ENCODE measurements at places on chromosomes 2 and 18.

GRCh38 chr18:50051288-50051687 is 143.7 kb downstream of the MYO5B start:
- DNase-seq, result no peak

DNA sequence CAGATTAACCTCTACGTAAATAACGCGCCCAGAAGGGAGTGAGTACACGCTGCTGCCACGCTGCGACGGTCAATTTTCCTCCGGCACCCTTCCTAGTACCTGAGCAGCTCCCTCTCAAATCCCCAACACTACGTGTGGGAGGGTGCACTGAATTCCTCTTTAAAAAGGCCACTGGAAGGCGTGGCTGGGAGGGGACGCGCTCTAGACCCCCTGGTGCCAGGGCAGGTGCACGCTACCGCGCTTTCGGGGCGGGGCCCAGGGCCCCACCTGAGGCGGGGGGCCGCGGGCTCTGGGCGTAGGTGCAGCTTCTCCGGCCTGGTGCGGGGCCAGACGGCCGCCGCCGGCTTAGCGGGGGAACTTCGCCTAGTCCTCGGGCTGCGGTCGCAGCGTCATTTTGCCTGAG is 668 bp upstream of the ANKRD12 start:
- DNase-seq, result no peak

DNA sequence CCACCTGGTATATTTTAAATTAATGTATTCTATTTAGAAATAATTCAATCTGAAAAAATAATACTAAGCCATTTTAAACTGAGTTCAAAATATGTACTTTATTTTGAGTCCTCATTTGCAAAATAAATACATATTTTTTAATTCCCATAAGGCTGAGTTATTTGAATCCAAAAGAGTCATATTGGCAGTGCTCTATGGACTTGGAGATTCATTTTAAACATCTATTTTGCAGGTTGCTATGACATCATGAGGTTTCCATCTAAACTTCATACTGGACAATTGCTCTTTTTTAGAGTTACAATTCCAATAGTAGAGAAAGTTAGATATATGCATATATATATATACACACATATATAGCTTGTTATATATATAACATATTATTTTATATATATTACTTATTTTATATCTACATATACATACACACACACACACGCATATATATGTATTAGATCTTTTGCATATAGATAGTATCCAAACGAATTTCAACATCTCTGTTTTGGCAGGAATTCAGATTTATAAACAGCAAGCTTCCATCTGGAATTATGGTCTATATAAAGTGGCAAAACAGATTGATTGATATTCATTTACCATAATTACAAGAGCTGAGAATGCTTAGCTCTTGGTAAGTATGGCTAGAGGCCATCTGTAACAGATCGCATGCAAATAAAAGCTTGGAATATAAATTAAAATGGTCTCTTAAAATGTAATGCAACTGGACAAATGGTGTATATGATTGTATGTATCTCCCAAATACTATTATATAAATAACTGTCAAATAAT is 34.9 kb downstream of the NOL4 start:
- no peak for DNase-seq

GRCh38 chr18:70634576-70635147 is 345.8 kb downstream of the SOCS6 start:
- no peak for DNase-seq

GRCh38 chr2:218074031-218074430 is 5.0 kb downstream of the RUFY4 start:
- DNase-seq, result no peak

DNA sequence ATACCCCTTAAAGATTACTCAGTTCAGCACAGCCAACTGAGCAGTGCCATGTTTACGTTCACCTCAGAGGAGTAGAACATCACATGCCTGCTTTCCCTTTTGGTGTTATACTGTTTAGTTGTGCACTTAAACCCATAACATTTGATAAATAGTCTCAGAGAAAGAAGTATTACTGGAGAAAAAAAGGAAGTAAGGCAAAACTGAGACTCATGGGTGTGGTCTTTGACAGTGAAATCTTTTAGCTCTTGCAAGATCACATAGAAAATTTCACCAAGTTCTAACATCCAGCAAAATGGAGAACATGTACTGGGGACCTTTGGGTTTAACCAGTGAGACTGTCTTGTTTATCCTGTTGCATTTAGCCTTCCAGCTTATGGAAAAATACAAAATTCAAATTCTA is 5.6 kb downstream of the TANK start:
- DNase-seq, result no peak

DNA sequence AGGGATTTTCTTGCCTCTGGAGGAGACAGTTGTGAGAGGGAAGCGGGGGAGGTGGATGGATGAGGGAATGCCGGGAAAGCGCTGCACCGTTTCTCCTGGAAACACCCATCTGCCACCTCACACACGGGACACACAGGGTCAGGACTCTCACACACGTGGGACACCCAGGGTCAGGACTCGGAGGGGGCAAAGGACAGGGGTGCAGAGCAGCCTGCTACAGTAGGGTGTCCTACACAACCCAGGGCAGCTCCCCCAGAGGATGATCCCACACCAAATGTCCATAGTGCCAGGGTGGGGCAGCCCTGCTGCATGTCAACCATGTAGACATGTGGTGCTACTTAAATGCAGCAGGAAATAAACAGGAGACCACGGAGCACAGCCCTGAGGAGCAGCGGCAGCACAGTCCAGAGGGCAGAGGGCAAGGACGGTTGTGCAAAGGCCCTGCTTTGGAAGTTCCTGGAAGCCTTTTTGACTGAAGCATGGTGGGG is 5.1 kb downstream of the RAMP1 start:
- no peak for DNase-seq

DNA sequence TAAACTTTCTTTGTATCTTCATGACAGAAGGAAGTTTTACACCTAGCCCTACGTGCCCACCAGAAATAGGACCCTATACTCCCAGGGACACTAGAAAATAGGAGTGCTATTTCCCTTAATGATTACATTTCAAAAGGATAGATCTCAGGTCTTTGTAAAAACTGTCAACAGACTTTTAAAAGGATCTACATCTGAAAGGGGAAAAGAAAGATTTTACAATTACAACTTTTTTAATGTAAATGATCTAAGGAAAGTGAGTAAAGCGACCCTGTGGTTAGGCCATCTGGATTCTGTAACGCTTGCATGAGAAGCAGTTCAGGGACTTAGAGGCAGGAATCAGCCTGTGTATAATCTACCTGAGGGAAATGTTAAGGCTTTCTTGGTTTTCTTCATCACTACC is 431.8 kb upstream of the MC4R start:
- DNase-seq, result no peak

GRCh38 chr2:19198381-19198780 is 160.0 kb downstream of the OSR1 start:
- no peak for DNase-seq

DNA sequence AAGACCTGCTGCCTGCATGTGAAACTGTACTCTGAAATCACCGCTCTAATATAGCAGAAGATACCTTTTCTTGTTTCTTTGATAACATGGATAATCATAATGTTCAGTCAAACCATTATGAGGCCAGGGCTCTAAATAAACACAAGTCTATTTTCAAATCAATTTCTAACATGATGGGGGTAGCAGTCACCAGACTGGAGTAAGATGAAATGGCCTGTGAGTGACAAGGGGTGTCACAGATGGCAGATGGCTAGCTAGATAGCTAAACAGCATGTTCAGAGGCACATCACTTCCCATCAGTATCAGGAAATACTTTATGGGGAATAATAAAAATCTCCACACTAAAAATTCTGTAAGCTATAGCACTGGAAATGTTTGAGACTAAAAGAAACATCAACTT is 14.0 kb downstream of the MBD2 start:
- no peak for DNase-seq

- DNase-seq, result no peak
Observed at GRCh38 chr2:67015681-67016080, 381.5 kb upstream of the ETAA1 start.

GRCh38 chr2:229855116-229855515 is 66.7 kb downstream of the TRIP12 start:
- no peak for DNase-seq

GRCh38 chr2:128495996-128496547 is 177.4 kb upstream of the HS6ST1 start:
- DNase-seq, result no peak

GRCh38 chr2:189217541-189217940 is 38.0 kb upstream of the COL5A2 start:
- no peak for DNase-seq

DNA sequence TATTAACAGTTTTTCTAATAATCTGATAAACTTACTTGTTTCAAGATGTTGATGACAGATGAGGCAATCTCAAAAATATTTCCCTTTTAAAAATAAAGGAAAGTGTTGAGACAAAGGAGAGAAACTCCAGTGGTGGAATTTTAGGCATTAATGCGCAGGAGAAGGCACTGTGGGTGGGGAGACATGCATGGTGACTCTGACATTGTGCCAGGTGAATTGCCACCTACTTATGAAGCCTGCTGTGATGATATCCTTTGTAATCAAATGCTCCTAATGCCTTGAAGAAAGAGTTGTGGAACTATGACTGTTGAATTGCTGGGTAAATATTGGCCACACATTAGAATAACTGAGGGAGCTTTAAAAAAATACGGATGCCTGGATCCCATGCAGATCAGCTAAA is 101.4 kb downstream of the PLA2R1 start:
- no peak for DNase-seq

DNA sequence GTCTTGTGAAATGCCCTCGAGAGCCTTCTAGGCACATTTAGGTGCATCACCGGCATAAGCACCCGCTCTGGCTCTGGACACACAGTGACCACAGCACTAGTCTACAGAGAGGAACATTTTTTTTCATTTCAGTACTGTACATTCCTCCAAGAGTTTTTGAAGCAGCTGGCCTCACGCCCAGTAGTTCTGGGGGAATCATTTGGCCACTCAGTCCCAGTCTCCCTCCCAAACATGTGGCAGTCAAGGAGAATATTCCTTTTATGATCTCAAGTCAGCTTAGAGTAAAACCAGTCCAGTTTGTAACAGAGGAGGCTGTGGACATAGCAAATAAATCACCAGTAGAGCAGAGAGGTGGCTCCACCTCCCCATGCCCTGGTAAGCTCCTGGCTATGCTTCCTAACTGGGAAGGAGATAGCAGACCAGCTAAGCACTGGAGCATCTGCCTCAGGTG is 48.1 kb downstream of the KCNE4 start:
- DNase-seq, result no peak

DNA sequence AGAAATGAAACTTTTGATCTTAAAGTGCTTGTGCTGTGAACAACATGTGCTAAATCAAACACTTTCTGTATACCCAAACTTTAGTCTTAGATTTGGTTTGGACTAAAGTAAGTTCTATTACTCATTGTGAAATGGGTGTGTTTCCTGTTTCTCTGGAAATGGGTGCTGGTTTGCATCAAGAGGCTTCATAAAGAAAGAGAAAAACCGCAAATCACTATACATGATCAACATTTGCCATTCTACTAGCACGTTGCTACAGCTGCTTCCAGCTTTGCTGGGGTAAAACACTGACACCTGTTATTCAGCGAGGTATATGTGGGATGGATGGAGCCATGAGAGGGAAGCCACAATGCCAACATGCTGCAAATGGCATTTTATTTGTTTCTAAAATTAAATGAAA is 547.0 kb upstream of the ACVR2A start:
- DNase-seq, result no peak

GRCh38 chr2:8580316-8581233 is 101.3 kb upstream of the ID2 start:
- no peak for DNase-seq

DNA sequence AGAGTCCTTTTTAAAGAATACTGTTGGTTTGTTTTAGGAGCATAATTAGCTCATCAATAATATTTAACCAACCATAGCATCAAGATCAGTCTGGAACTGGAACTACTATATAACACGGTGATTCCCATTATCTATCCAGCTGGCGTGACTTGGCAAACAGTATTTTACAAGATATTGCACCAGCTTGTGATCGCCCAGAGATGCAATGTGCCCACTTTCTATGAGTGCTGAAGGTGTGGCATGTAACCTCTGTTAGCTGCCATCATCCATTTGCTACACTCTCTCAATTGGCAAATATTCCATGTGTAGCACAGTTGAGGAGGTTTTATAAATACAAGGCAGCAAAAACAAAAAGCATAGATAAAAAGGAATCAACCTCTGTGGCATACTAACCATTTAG is 64.9 kb downstream of the FIGN start:
- DNase-seq, result no peak

GRCh38 chr2:20629581-20630171 is 21.2 kb downstream of the HS1BP3 start:
- DNase-seq, result no peak

GRCh38 chr2:42999391-42999841 is 207.0 kb upstream of the HAAO start:
- no peak for DNase-seq

- DNase-seq, result no peak
Observed at GRCh38 chr18:35466334-35466733, 31.4 kb downstream of the INO80C start.

DNA sequence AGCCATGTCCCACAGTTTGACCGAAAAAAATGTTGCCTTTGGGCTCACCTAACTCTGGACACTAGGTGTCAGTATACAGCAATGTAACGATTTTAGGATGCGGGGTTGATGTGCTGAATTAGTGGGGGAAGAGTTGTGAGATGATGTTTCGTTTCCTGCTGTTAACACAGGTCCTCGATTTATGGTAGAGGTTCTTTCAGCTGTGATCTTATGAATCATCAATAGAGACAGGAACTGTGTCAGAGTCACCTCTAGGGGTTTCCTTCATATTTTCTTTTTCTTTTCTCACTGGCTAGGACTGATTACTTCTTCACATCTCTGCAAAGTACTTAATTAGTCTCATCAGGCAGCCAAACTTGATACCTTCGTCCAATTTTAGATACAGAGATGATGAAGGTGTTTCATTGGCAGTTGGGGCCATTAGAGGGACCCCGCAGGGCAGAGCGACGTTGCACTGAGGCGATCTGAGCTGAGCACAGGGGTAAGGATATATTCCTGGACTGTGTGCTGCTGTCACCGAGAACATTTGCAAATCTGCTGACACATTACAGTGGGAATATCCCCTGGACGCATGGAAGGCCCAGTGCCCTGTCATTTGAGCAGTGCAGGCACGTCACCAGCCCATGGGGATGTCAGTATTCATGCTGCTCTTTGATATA is 10.2 kb upstream of the MMADHC start:
- DNase-seq, result peak; percentile 14

GRCh38 chr2:70508711-70509462 is 44.7 kb downstream of the TGFA start:
- no peak for DNase-seq

- DNase-seq, result no peak
Observed at GRCh38 chr18:56891116-56891515, 240.0 kb downstream of the WDR7 start.
